ENCODE measurements at places on chromosomes 6 and 20.
A peak's percentile ranks its signal among the peaks of the same experiment; 100 is the strongest.

GRCh38 chr6:6884193-6884627 is 223.6 kb upstream of the RREB1 start:
- DNase-seq, result no peak

DNA sequence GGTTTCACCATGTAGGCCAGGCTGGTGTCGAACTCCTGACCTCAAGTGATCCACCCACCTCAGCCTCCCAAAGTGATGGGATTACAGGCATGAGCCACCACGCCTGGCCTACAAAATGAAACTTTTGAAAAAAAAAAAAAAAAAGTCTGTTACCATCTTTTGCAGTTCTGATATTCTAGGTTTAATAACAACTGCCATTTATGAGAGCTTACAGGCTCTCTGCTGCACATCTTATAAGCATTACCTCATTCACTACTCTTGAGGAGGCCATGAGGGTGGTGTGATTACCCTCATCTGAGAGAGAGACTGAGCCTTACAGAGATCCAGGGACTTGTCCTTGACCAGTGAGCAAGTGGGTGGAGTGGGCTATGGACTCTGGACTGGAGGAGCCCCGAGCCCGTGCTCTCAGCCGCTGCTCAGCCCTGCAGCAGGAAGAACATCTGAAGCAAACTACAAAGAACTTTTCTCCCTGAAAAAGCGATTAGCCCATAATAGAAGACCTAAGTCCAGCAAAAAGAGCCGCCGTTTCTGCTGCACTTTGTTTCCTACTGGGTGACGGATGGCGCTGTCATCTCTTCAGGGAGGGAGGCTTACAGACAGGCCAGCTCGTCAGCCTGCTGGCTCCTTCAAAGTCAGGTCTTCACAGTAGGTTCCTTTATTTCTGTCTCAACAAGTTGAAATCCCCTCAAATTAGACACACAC is 119.8 kb upstream of the AKAP12 start:
- DNase-seq, result no peak

GRCh38 chr20:11332381-11332780 is 585.3 kb upstream of the BTBD3 start:
- no peak for DNase-seq

DNA sequence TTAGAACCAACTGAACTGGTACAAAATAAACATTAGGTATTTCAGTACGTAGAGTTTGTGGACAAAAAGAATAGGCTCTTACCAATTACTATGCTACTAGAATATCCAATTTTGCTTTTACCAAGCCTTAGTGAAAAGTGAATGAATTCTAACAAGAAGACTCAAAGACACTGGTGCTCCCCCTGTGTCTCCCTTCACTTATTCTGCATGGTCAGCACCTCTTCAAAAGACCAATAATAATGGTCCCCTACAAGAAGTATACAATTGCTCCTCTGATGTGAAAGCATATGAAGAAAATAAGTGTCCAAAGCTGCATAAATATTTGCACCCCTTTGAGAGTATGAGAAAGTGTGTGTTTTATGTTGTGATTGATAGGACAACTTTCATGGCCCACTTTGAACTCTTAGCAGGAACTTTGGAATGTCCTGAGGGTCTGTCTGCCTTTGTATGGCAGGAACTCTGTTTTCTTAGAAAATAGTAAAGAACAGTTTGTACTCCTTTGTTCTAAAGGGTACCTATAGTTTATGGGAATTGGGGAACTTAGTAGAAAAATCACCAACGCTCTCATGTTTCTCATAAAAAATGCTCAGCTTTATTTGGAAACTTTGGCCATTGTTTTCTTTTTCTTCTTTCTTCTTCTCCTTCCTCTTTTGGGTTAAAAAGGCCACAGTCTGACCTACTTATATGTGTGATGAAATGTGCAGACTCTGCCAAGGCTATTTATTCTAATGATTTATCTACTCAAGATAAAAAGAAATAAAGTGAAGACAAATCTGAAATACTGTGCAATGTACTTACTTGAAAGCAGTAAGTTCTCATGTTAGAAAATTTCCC is 352.4 kb downstream of the LAMA2 start:
- no peak for DNase-seq

DNA sequence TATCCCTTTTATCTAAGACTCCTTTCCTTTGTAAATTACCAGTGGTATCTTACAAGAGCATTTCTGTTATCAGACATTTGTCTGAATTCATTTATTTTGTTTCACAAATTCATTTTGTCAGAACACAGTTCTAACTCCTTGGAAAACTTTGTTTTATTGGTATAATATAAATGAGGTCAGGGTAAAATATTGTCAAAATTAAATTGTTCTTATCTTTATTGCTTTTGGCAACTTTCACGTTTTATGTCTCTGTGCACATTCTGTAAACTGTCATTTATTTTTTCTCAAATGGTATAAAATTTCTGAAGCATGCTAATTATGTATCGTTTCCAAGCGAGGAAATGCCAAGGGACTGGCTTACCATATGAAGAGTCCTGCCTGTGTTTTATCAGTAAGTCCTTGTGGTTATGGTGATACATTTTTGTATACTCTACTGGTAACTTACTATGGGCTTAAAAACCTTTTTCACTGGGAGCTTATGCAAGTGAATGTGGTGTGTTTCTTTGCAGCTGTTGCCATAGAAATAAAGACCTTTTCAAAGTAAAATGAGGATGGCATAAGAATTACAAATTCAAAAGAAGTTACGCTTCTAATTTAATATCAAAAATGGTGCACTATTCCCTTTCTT is 214.2 kb downstream of the COL19A1 start:
- DNase-seq, result no peak

GRCh38 chr6:28867086-28867409 is 56.7 kb downstream of the TRIM27 start:
- no peak for DNase-seq

DNA sequence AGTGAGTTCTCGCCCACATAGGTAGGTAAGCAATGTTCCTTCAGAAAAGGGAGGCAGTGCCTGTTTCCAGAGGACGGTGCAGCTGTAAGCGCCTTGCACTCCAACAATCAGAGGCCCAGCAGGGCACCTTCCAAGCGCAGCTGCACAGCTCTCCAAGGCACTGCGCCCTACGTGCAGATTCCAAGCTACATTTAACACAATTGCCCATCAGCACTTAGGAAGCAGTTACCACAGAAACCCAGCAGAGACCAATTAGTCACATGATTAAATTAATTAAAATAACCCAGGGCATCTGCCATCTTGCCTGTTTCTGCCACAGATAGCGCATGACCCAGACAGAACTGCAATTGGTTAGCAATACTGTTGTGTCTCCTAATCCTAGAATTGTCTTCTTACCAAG is 65.5 kb downstream of the SOBP start:
- no peak for DNase-seq

- DNase-seq, result no peak
Measured at GRCh38 chr6:47335466-47335865, 25.8 kb upstream of the TNFRSF21 start.

GRCh38 chr6:111777357-111777756 is 95.9 kb downstream of the FYN start:
- DNase-seq, result no peak

DNA sequence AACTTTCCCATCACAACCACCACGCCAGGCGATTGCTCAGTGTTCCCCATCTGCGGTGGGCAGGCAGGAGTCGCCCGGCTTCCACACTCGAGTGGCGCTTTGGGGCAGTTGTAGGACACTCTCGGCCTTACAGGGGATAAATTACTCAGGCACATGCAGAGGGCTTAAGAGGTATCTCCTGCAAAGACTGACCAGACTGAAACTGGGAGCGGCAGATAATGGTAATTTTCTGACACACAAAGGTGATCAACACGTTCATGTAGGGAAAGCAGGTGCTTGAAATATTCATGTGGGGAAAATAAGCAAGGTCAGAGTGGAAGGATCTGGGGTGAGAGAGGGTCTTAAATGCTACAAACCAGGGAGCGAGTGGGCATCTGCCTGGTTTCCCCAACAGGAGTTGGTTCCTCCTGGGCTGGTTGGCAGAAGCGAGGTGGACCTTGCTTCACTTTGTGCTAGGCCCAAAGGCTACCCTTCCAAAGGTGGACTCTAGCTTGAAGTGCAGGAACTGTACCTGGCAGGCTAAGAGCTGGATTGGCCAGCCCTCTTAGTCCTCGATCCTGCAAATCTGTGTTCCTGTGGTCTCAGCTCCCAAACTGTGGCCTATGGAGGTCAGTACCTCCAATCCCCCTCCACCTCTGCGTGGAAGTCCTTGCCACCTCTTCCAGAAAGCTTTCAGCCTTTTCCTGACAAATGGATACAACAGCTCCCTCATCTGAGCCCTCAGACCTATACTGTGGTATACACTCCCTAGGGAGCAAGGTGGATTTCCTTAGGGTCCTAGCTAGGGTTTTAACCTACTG is 16.7 kb downstream of the PLAGL2 start:
- DNase-seq, result no peak

GRCh38 chr6:166774292-166774691 is 147.2 kb upstream of the RPS6KA2 start:
- no peak for DNase-seq

DNA sequence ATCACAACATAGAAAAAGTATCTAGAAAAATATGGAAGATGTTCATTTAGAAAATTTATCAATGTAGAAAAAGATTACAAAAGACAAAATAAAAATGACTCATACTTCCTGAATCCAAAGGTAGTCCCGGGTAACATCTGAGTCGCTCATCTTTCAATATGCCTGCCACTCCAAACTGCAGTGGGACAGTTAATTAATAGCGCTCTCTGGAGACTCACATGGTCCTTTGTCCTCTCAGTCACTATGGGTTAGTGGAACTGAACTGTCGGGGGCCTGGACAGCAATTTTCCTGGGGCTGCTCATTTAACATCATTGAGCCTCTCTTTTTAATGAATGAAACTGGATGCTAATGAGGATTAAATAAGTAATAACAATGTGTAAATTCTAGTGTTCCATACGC is 103.4 kb downstream of the MAP3K4 start:
- DNase-seq, result no peak

DNA sequence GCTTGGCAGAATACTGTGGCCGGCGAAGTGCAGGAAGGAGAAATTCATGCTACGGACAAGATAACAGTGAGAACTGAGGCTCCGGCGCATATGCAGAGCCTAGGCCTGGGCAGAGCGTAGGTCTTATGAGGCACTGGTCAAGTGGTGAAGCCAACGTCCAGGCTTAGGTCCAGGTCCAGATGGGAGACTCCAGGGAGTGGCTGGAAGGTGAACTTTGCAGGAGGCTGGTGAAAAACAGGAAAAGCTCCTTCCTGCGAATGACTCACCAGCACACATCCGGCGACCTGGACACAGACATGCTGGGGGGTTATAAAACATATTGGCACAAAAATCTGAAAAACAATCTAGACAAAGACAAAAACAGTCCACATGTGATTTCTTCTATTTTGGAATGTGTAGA is 15.4 kb downstream of the C6orf141 start:
- DNase-seq, result no peak

DNA sequence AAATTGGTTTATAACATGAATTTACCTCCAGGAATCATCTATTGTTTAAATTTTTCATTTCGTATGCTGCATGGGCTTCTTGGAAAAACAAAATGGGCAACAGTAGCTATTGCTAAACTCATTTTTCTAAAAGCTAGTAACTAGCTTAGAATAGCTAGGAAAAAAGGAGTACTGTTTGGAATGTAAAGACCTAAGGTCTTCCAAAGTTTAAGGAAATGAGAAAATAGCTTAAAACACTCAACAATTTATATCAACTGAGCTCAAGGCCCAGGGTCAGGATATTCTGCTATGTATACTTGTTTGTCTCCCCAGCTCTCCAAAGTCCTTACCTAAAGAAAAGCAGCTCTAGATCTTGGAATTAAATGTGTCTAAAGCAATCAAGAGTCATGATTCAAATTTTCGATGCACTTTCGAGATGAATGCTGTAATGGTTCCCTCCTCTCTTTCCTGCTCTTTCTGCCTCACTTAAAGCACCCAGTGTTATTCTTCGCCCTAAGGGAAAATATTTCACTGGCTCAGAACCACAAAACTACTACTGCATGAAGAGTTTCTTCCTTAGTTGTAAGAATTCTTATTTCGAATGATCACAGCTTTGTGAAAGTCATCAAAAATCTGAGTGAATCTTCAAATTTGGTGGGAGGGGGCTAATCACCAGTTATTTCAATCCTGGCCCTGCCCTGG is 41.6 kb downstream of the LYRM4 start:
- DNase-seq, result no peak

DNA sequence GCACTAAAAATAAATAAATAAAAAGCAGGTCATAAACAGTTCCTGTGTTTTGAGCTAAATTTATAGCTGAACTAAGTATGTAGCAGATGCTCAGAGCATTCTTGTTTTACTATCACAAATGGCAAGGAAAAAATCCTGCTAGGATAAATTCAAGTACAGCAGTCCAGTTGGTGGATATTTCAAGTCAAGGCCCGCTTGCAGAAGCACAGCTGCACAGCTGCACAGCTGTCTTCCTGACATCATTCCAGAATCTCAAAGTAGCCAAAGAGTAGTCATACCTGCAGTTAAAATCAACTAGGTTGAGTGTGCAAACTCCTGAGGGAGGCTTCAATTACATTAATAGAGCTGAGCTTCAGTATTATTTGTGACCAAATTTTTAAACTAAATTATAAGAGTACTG is 297.7 kb upstream of the MANEA start:
- no peak for DNase-seq

DNA sequence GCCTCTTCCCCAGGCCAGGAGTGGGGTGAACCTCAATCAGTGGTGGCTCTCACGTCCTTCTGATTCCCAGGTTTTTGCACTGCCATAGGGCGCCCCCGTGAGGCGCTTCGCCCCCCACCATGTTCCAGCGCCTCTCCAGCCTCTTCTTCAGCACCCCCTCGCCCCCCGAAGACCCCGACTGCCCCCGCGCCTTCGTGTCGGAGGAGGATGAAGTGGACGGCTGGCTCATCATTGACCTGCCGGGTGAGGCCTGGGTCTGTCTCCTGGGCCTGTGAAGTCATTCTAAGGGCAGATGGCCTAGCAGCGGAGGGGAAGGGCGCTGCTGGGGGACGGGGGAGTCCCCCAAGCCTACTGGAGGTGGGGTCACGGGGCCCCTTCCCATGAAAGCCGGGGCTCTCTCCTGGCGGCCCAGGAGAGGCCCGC is 4.5 kb downstream of the TP53INP2 start:
- peak; percentile 36 for DNase-seq

DNA sequence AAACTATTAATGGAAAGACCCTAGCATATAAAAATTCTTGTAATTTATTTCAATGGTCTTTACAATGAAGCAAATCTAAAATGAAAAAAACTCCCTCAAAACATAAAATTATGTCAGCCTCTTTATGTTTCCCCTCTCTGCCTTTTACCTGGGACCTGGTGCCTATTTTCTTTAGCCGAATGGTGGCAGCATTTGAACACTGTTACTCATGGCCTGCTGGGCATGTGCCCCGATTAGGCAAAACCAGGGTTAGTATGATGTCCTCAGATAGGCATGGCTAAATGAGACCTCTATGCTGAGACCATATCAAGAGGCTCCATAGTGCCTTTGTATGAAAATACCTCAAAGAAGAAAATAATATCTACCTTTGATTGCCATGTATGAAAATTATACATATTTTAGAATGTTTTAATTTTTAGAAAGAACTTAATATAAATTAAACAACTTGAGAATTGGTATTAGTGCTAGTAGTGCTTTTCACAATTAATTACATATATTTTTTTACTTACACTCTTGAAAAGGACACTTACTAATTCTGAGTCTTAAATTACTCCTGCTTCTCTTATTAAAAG is 22.5 kb upstream of the C6orf58 start:
- no peak for DNase-seq
